Left ventricle myocardium inferior (tissue), 1 donor: ENCODE measurements at places on chromosomes 11 and 22. TPM values are rescaled to one million over a fixed set of nuclear protein-coding genes. Genes with fewer than 3 reads are reported as not detected.

DNA sequence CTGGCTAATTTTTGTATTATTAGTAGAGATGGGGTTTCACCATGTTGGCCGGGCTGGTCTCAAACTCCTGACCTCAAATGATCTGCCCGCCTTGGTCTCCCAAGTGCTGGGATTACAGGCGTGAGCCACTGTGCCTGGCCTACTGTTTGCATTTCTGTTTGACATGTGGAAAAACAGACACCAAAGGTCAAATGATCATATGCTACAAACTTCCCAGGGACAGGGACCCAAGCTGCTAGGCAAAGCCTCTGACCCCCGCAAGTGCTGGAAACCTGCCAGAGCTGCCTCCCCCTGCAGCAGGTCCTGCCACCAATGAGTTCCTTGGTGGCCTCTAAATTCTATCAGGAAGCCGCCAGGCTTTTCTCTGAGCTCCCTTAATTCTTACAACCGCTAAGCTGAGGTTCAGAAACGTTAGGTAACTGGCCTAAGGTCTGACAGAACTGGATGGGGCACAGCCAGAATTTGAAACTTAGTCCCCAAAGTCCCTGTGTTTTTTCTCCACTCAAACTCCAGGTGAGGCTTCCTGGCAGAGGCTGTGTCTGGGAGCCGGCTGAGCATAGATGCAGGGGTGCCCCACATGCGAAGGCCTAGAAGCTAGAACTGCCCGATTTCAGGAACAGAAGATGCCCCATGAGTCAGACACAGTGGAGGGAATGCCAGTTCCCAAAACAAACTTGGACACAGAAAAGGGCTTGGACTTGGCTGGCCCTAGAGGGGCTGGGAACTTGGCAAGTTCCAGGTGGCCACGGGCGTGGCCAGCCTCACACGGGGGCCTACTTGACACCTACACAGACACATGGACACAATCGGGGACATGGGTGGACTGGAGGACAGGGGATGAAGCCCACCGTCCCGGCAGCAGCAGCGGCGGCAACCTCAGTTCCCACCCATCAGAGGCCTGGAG, 7.4 kb downstream of the CSNK1E start:
- H3K4me1 ChIP-seq: peaks cover 100% of the 10 kb centered on the region
- H3K27me3 ChIP-seq: no peaks in the 10 kb centered on the region
- peaks cover 9% of the 10 kb centered on the region for H3K36me3 ChIP-seq
- no peak for DNase-seq
- peak overlapping the region; percentile 20 for H3K4me3 ChIP-seq
- H3K27ac ChIP-seq: peak overlapping the region; percentile 98

DNA sequence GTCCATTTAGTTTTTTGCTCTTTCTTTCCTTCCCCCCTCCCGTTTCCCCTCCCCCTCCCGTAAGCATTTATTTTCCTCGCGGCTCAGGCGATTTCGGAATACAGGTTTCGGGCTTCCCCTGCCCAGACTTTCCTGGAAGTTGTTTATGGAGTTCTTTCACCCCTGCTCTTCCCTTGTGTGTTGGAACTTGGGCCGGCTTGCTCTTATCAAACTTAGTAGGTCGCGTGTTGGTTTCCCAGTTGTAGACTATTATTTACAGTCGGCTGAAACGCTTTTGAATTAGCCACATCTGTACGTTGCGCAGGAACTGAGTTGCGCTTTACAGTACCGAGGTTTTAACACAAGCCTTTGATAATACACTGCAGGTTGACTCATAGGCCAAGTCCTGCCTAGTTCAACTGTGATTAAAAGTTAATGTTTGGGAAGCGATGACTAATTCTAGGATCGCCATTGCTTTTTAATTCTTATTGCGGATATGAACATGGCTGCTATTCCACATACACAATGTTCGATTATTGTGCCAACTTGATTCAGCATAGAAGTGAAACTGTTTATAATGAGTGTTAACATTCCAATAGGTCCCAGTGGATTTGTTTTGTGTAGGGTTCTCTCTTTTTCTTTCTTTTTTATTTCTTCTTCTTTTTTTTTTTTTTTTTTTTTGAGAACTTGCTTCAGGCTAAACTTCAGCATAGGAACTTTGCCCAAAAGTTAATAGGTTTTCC, 1.7 kb downstream of the YAP1 start:
- peak overlapping the region; percentile 99 for H3K27ac ChIP-seq
- H3K36me3 ChIP-seq: peaks cover 10% of the 10 kb centered on the region
- no peak for DNase-seq
- H3K4me1 ChIP-seq: peaks cover 69% of the 10 kb centered on the region

GRCh38 chr22:27405672-27406388, 395.7 kb downstream of the MN1 start:
- no peak overlapping the region for H3K4me3 ChIP-seq
- no peaks in the 10 kb centered on the region for H3K36me3 ChIP-seq
- H3K27ac ChIP-seq: no peak overlapping the region
- no peaks in the 10 kb centered on the region for H3K4me1 ChIP-seq

DNA sequence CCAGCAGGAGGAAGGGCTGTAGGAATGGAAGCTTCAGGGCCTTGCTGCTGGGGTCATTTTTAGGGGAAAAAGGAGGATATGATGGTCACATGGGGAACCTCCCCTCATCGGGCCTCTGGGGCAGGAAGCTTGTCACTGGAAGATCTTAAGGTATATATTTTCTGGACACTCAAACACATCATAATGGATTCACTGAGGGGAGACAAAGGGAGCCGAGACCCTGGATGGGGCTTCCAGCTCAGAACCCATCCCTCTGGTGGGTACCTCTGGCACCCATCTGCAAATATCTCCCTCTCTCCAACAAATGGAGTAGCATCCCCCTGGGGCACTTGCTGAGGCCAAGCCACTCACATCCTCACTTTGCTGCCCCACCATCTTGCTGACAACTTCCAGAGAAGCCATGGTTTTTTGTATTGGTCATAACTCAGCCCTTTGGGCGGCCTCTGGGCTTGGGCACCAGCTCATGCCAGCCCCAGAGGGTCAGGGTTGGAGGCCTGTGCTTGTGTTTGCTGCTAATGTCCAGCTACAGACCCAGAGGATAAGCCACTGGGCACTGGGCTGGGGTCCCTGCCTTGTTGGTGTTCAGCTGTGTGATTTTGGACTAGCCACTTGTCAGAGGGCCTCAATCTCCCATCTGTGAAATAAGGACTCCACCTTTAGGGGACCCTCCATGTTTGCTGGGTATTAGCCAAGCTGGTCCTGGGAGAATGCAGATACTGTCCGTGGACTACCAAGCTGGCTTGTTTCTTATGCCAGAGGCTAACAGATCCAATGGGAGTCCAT, 14.1 kb downstream of the IL10RA start:
- no peak overlapping the region for H3K4me3 ChIP-seq
- H3K36me3 ChIP-seq: no peaks in the 10 kb centered on the region
- DNase-seq: no peak
- H3K27ac ChIP-seq: no peak overlapping the region
- H3K4me1 ChIP-seq: peaks cover 16% of the 10 kb centered on the region

- no peak overlapping the region for H3K27ac ChIP-seq
- H3K4me3 ChIP-seq: no peak overlapping the region
- DNase-seq: no peak
- H3K4me1 ChIP-seq: peaks cover 3% of the 10 kb centered on the region
- H3K36me3 ChIP-seq: no peaks in the 10 kb centered on the region
- peaks cover 76% of the 10 kb centered on the region for H3K27me3 ChIP-seq
Observed at GRCh38 chr11:44298862-44299261, 11.1 kb downstream of the ALX4 start.

The SERPIND1 gene
- 0.16 TPM for total RNA-seq

GRCh38 chr22:19569976-19570375, 45.8 kb upstream of the CLDN5 start:
- no peak overlapping the region for H3K27ac ChIP-seq
- no peaks in the 10 kb centered on the region for H3K36me3 ChIP-seq
- peaks cover 59% of the 10 kb centered on the region for H3K4me1 ChIP-seq
- H3K27me3 ChIP-seq: no peaks in the 10 kb centered on the region

The FAT3 gene
- 0.33 TPM for total RNA-seq
